ENCODE measurements at places on chromosomes 12 and 14. TPM values are rescaled to one million over a fixed set of nuclear protein-coding genes. Genes with fewer than 3 reads are reported as not detected.

DNA sequence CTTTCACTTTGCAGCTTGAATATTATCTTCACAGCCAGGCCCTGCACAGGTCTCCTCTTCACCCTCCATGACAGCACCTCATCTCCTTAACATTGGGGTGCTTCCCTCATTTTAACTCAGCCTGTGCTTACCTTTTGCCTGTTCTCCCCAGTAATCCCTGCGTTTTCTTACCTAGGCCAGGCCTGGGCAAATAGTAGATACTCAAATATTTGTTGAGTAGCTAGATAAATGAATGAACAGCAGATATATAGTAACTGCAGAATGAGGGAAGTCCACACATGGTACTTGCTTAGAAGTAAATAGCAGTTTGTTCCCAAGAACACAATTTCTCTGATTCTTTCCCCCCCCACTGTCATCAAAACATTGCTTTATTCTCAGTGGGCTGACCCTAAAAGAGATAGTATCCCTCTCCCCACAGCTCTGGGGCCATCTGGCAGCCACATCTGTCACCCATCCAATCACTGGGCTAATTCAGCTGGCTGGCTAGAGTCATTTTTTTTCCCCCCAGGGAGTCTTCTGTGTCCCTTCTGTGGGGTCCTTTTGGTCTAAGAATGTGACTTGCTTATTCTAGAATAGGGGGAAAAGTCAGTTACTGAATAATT lies 43.2 kb downstream of the APPL2 start:
- no peak for DNase-seq

DNA sequence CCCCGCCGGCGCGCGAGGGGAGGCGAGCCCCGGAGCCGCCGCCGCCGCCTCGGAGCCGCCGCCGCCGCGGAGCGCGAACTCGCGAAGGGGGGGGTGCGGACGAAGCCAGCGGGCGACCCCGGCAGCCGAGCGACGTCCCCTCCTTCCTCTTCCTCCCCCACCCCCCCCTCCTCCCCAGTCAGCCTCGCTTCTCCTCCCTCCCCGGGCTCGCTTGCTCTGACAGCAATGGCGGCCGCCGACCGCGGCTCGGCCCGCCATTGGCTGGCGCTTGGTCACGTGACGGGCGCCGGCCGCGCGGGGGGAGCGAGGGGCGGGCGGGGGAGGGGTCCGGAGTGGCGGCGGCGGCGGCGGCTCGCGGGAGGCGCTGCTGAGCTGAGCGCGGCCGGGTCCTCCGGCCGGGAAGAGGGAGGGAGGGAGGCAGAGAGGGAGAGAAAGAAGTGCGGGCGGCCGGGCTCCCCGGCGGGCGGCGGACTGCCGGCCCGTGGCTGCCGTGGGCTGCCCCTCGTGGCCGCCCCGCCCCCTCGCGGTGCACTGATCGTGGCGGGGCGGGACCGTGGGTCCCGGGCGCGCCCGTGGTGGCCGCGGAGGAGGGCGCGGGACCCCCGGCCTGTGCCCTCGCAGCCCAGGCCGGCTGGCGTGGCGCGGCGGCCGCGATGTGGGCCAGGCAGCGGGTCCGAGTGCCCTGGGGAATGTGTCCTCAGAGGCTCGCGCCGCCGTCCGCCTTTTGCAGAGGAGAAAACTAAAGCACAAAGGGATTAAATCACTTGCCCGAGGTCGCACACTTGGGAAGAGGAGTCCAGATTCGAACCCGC lies at the start of gene MED13L:
Gene MED13L, minus strand, starts transcription at position 227 of the 812 bp plus-strand sequence. CDS start 562 bp downstream, outside the sequence.
- DNase-seq = no peak

GRCh38 chr12:39866135-39866534 lies 239.7 kb downstream of the SLC2A13 start:
- DNase-seq = no peak

DNA sequence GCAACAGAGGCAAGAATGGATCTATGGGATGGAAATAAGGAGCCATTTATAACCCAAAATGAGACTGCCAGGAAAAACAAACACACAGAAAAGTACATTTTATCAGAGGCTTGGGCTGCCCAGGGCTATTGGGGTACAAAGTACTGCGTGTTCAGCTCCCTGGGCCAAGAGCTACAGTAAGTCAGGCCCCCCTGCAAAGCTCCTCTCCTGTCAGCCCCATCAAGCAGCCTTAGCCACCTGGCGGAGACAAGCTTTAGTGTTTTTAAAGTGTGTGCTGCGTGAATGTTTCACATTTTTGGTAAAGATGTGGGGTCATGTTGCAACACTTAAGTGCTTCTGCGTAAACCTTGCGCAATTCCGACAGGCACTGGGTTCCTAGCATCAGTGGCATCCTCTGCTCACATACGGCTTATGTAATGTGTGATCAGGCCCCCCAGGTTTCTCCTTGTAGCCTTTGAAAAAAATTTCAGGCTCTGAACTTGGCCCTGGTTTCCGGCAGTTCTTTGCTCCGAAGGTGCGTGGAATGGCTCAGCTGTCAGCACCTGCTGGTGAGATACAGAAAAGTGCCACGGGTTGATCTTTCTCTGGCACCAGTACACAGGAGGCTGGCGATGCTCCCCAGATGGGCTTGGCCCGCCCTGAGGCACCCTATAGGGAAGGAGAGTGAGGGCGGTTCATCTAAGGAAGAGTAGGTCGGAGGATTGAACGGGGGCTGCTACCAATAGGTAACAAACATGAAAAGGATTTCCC lies 198.7 kb upstream of the EEA1 start:
- peak; percentile 76 for DNase-seq

GRCh38 chr14:56514663-56515371 lies 64.8 kb upstream of the TMEM260 start:
- DNase-seq = no peak

The SLC25A21 gene
- 0.50 TPM for polyA plus RNA-seq
